ENCODE measurements at places on chromosomes 5 and 9.

DNA sequence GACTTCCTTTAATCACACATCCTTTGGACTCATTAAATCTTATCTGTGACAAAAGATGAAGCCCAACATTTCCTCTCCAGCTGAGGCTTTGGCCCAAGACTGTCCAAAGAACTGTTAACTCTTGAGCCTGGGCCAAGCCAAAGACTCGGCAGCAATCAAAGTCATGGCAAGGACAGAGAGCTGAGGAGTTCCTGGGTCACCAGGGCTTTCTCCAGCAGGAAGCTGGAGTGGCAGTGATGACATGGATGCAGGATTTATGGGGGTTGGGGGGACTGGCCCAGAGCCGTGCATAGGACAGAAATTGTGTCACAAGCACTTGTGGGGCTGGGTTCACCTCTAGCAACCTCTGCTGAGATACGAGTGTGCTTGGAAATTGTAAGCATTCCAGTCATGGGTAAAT is 440.3 kb downstream of the PLK2 start:
- no peak for DNase-seq

- no peak for DNase-seq
Observed at GRCh38 chr5:96627792-96628398, 34.3 kb upstream of the CAST start.

- peak; percentile 19 for DNase-seq
Observed at GRCh38 chr9:5518937-5519319, 8.6 kb downstream of the PDCD1LG2 start.

GRCh38 chr9:74245866-74246497 is 251.2 kb upstream of the RORB start:
- no peak for DNase-seq

- peak; percentile 78 for DNase-seq
Observed at GRCh38 chr9:137114613-137115393, at the start of gene DPP7. Gene DPP7, minus strand, starts transcription at chr9:137114733. Its CDS starts 20 bp downstream, at chr9:137114713.

DNA sequence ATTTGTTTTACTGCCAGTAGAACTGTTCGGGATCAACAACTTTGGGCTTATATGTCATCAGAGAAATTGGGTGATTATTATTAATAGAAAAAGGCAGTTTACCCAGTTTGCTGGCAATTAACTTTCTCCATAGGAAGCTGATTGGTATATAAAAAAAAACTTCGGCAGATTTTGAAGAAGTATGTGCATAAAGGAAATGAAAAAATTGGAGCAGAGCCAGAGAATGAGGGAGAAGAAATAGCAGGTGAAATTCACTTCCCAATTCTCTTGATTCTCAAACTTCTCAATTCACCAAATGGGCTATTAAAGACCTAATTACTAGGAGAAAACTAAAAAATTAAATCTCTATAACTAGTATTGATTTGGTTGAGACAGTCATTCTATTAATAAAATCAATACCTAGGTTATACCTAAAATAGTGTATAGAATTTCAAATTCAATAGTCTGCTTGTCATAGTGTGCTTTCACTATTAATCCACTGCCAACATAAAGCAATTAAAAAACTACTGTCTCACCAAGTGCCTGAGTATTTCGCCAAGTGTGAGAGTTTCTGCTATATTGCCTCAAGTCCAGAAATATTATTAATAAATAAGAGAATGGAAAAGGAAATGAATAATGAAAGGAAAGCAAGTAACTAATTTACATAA is 47.5 kb downstream of the STX17 start:
- DNase-seq = no peak

GRCh38 chr5:170338933-170339779 is 41.6 kb upstream of the LCP2 start:
- DNase-seq = peak; percentile 70

- no peak for DNase-seq
Observed at GRCh38 chr9:12819436-12820185, 44.8 kb downstream of the LURAP1L start.

DNA sequence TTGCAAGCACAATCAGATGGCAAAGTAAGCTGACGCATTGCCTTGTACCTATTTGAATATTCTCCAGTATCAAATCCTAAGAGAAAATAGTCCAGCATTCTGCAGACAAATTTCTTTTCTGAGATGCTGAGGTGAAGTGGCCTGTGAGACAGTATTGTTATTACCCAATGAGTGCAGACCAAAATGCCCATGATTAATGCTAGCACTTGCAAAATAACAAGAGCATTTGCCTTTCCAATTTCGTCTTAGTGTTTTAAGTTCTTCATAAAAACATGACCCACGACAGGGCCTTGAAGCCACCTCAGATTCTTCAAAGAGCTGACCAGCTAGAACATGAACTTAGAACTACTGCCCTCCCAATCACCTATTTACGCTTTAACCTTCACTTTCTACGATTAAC is 2.6 kb upstream of the IQGAP2 start:
- DNase-seq = no peak

DNA sequence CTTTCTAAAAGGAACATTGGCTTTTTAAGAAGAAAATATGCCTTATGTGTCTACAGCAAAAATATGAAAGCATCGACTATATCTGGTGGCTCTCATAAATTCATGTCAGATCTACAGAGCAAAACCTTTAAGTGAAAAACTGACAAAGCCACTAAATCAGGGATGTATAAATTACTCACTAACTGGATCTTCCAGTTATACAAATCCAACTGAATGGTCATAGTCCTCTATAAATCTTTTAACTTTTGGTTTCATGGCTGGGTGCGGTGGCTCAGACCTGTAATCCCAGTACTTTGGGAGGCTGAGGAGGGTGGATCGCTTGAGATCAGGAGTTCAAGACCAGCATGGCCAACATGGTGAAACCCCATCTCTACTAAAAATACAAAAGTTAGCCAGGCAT is 29.2 kb upstream of the GZMA start:
- DNase-seq = no peak

DNA sequence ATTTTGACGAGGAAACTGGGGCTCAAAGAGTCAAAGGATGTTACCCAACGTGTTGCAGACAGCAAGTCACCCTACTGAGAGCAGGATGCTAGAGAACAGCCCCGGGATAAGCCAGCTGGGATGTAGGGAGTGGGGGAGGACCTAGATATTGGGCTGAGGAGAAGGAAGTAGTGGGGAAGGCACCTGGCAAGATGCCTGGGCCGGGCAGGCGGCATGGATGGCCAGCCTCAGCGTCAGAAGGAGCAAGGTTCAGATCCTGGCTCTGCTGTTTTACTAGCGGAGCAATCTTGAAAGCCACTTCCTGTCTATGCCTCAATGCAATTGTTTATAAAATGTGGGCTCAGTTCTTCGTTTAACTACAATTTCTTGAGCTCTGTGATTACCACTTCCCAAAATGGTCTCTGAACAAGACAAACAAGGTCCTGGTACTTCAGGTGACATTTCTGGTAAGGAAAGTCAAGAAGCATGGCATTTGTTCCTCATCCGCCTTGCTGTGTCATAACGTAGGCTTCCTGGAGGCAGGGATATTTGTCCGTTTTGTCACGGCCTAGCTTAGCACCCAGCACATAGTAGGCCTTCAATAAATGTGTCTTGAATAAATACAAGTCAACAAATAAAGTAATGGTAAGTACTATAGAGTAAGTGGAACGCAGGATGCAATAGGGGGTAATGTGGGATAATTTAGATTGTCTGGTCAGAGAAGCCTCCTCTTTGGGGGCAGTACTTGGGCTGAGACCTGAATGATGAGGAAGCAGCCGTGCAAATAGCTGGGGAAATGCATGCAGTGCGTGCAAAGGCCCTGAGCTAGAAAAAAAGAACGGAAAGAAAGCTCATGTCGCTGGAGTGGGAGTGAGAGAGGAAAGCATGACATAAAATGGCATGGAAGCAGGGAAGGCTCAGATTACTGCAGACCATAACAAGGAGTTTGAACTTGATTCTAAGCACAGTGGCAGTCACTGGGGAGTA is 70.5 kb downstream of the SMIM23 start:
- DNase-seq = no peak

GRCh38 chr9:29060041-29060440 is 1486.8 kb upstream of the C9orf72 start:
- DNase-seq = no peak

GRCh38 chr9:16413509-16414016 is 456.9 kb downstream of the BNC2 start:
- DNase-seq = no peak

DNA sequence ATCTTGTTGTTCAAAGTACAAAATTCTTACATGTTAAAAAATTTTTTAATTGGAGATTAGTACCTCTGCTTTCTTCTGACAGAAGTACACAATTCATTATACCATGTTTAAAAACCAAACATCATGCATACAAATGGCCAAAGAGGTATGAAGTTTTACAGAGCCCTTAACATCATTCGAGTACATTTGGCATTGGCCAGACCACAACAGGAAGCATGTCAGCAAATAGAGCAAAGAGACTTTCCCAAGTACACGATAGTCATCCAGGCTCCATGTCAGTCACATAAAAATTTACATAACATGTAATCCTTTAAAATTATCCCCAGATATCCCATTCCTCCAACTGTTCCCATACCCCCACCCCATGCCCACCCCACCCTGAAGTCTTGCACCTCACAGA is 22.5 kb downstream of the HMGCS1 start:
- DNase-seq = no peak

DNA sequence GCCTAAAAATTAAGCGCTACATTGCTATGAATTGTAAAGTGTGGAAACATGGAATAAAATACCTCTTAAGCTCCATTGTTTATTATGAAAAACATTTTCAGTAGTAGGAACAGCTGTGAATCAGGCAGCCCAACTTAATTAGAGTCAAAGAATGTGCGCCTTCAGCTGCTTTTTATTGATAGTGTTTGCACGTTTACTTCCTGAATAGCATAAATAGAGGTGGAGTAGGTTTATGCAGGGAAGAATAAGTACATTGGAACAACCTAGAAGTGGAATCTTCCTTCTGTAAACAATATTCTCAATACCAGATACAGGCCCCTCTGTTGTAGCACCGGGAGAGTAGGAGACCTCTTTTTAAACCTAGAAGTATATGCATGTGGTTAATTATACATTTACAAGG is 79.9 kb downstream of the IQGAP2 start:
- DNase-seq = no peak

DNA sequence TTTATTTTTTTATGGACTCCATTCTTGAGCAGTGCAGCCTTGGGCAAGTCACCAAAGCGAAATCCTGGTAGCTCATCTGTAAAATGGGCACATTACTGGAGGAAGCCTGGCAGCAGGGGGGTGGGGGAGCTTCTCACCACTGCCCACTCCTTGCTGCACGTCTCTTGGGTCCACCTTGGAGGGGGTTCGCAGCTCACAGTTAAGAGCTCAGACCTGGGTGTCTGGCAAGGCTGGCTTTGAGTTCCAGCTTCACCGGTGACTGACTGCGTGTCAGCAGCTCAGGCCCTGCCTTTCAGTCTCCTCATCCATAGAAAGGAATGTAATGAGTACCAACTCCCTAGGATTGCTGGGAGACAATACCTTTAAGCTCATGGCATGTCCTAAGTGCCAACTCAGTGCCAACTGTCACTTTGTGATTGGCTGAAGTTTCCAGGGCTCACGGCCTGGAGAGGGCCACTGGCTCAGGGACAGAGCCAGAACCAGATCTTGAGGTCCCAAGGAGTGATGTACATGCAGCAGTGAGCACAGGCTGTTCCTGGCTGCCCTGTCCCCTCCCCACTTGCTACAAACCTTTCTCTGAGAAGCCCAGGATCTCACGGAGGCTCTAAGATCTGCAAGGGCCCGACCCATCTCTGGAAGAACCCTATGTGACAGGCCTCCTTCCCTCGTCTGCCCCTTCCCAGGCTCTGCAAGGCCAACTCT is 72.9 kb downstream of the C9orf50 start:
- no peak for DNase-seq

- DNase-seq = no peak
Observed at GRCh38 chr9:130308081-130308571, 42.6 kb downstream of the HMCN2 start.

DNA sequence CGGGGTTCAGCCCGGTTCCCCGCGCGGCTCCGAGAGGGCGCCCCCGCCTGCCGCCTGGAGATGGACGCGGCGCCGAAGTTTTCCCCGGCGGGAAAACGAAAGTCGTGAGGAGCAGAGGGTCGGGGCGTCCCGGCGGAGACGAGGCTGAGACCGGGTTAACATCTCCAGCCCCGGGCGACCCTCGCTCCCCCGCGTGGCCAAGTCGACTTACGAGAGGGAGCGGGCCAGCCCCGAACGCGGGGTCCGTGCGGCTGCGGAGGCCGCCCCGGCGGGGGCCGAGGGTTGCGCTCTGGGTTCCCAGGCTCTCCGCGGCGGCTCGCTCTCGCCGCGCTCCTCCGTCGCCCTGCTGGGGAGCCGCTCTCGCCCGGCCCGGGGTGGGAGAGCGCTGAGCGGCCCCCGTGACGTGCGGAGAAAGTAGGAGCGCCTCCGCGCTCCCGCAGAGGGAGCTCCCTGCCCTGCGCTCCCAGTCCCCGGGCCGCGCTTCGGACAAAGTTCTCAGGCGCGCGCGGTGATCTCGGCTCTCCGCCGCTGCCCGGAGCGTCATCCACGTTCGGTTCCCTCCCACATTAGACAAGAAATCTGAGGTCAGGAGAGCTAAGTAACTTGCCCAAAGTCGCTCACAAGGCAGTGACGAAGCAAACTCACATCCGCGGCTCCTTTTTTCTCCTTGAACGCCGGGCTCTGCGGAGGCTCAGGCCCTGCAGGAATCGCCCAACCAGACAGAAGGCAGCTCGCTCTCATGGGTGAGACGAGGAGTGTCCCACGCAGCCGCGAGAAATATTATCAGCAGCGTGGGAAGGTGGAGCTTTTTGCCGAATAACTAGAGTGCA is 1.2 kb upstream of the GCNT4 start:
- peak; percentile 52 for DNase-seq

GRCh38 chr5:18010053-18010452 is 375.8 kb downstream of the TAF11L14 start:
- no peak for DNase-seq

DNA sequence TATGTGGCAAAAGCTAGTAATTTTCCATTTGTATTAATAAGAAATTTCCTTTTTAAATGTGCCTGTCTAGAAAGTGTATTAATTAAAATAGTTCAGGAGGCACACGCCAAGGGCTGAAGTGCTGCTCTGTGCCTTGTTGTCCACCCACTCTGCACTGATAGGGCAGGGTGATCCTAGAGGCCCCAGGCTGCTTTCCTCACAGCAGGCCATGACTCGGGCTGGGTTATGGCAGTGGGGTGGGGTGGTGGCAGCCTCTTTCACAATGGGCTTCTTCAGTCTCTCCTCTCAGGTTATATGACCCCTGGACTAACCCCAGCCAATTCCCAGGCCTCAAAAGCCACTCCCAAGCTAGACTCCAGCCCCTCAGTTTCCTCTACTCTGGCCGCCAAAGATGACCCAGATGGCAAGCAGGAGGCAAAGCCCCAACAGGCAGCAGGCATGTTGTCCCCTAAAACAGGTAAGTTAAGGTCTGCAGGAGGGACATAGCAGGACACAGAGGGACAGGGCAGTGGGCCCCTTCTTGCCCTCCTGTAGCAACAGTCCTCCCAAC is 19.5 kb downstream of the CD74 start:
- DNase-seq = no peak

- DNase-seq = no peak
Observed at GRCh38 chr5:161134956-161135355, 282.9 kb upstream of the ATP10B start.

GRCh38 chr5:157558681-157559080 is 16.9 kb downstream of the ADAM19 start:
- DNase-seq = no peak

GRCh38 chr5:1517838-1518237 is 5.9 kb downstream of the LPCAT1 start:
- DNase-seq = no peak

- DNase-seq = no peak
Observed at GRCh38 chr5:56110646-56111403, 116.1 kb upstream of the IL6ST start.

GRCh38 chr9:99171225-99172123 is 50.3 kb downstream of the ALG2 start:
- DNase-seq = no peak

All from stimulated activated CD4-positive, alpha-beta T cell treated with anti-CD3 and anti-CD28 coated beads, Interleukin-4, amount 100 ng/mL, for 24 hours (primary cell).